ENCODE measurements at places on chromosomes 7 and 10.

- peak; percentile 37 for DNase-seq
These were observed 186.2 kb downstream of the MACC1 start for GRCh38 chr7:20030915-20031362.

DNA sequence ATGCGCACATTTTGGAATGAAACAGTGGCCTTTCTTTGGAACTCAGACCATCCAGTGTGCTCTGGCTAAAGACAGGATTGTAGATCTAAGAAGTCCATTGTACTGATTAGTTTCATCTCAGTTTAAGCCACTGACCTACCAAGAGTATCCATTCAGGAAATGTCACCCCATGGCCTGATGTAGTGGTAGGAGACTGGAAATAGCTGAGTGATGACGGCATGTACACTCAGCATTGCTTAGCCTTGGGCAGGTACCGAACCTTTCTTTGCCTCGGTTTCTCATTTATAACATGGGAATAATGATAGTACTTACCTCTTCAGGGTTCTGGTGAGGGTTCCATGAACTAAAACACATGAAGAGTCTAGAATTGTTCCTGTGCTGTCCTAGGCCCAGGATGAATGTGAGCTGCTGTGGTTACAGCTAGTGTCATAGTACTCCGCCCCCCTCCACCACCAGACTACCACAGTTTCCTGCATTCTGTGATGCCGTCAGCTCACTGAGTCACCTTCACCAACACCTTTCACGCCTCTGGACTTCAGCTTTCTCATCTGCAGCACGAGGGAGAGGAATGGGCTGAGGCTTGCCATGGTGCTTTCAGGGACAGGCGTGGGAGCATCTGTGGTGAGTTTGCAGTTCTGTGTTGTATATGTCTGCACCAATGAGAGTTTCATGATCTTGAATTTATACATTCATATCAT, 484.0 kb upstream of the GALNT17 start:
- DNase-seq, result no peak

GRCh38 chr10:29807163-29807806, 172.5 kb upstream of the SVIL start:
- no peak for DNase-seq

GRCh38 chr7:388961-389701, 99.2 kb downstream of the FOXL3 start:
- no peak for DNase-seq

DNA sequence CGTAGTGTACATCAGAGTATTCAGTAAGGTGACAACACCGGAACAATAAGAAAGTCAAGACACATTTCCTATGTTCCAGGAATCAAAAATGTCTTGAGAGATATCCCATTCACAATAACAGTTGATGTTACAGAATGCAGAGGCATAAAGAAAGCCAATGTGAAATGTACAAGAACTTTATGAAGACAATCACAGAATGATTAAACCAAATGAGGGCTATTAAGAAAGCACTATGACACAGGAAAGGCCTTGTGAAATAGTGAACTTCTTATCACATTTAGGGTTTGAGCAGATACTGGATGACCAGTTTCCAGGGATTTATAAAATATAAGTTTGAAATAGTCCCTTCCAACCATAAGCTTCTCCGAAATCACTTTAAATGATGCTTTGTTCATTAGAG, 52.7 kb downstream of the VWDE start:
- DNase-seq, result no peak

DNA sequence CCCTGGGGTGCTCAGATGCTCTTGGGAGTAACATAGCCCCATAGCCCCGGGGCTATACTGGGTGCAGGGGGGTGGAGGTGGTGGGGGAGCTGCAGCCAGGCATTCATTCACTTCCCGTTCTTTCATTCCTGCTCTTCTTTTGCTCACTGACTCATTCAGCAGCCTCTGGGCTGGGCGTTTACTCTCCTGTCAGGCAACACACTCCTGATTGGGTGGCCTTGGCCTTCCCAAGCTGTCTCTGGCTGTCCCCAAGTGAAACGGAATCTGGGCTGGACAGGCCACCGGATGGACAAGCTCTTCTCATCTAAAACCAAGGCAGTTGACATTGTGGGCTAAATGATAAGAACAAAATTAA, 34.6 kb downstream of the CHST3 start:
- peak; percentile 34 for DNase-seq

Data from AG09319 (cell line).